ENCODE measurements at places on chromosomes 6 and 20. TPM values are rescaled to one million over a fixed set of nuclear protein-coding genes. Genes with fewer than 3 reads are reported as not detected.
A peak's percentile ranks its signal among the peaks of the same experiment; 100 is the strongest.

GRCh38 chr20:63072991-63073737 lies 66.4 kb upstream of the BHLHE23 start:
- DNase-seq = no peak

The FNDC1 gene
- 0.33 TPM for total RNA-seq

- DNase-seq = no peak
Observed at GRCh38 chr20:16007164-16007563, 566.1 kb downstream of the KIF16B start.

DNA sequence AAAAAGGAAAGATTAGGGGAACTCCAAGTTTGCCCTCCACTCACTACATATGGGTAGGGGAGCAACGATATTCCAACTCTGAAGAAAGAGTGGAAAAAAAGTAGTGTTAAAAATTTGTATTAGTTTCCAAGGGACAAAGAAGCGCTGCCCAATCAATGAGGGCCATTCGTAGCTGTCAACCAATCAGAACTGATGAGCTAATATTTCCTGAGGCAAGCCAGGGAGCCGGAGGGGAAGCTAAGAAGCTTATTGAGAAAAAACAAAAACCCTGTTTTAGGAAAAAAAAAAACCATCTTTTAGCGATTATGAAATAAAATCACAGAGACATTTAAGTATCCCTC lies 59.5 kb downstream of the TRIM38 start:
- peak; percentile 31 for DNase-seq

The MYMX gene
- 0.17 TPM for total RNA-seq

GRCh38 chr6:124073820-124074587 lies 270.3 kb downstream of the NKAIN2 start:
- no peak for DNase-seq

GRCh38 chr20:63409834-63410435 lies 48.8 kb upstream of the CHRNA4 start:
- no peak for DNase-seq

GRCh38 chr6:130620338-130620781 lies 206.8 kb upstream of the SMLR1 start:
- DNase-seq = peak; percentile 24

The SLC32A1 gene
- not detected for total RNA-seq

The IMPG1 gene
- not detected for total RNA-seq

- no peak for DNase-seq
Observed at GRCh38 chr6:28767691-28768090, 156.1 kb downstream of the TRIM27 start.

- DNase-seq = peak; percentile 31
Observed at GRCh38 chr6:151498327-151498726, 4.5 kb downstream of the CCDC170 start.
